ENCODE measurements at places on chromosomes 7 and 10.

DNA sequence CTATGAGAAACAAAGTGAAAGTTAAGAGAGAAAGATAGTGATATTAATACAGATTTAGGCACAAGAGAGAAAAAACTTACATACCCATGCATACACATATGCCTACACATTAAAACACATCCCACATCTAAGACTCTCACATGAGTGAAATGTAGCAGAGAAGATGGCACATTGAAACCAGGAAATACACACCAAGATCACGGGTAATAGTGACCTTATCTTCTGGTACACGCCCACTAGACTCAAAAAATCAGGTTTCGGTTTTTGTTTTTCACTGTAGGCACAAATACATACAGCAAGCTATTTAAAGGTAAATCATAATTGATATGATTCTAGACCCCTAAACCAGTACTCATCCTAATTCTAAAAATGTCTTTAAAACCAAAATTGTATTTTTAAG is 225.2 kb upstream of the TAC1 start:
- no peak for DNase-seq

GRCh38 chr7:139118234-139118804 is 8.8 kb upstream of the ZC3HAV1 start:
- DNase-seq, result no peak

- no peak for DNase-seq
Observed at GRCh38 chr10:62830679-62831078, 14.5 kb upstream of the EGR2 start.

DNA sequence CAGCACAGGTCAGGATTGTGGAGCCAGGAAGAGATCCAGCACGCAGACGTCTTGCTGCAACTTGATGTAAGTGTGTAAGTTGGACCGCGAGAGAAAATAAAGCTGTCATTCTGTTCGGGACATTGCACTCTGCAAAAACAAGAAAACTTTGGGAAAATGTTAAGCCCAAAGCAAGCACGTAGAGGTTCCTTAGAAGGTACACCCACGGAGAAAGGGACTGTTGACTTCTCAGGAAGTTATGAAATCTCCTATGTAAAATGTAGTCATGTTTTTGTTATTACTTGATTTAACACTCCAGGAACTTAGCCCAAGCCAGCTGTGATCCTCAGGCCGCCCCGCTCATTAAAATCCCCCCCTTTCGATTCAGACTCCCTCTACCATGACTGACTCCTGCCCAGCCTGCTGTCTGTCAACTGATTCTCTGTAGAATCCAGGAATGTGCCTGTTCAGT is 196.1 kb upstream of the TCF7L2 start:
- DNase-seq, result no peak

DNA sequence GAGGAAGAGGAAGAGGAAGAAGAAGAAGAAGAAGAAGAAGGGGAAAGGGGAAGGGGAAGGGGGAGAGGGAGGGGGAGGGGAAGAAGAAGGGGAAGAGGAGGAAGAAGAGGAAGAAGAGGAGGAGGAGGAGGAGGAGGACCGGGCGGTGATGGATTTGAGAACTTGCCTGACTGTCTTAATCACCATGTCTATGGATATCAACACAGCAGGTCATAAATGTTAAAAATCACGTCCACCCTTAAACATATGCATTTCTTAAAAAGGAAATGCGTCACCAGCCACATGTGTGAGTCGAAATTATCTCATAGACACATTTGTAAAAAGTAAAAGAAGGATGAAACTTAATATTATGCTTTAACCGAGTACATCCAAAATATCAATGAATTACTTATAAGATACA is 42.1 kb upstream of the INSIG1 start:
- DNase-seq, result no peak

GRCh38 chr10:112761256-112761655 is 188.8 kb upstream of the TCF7L2 start:
- DNase-seq, result no peak

DNA sequence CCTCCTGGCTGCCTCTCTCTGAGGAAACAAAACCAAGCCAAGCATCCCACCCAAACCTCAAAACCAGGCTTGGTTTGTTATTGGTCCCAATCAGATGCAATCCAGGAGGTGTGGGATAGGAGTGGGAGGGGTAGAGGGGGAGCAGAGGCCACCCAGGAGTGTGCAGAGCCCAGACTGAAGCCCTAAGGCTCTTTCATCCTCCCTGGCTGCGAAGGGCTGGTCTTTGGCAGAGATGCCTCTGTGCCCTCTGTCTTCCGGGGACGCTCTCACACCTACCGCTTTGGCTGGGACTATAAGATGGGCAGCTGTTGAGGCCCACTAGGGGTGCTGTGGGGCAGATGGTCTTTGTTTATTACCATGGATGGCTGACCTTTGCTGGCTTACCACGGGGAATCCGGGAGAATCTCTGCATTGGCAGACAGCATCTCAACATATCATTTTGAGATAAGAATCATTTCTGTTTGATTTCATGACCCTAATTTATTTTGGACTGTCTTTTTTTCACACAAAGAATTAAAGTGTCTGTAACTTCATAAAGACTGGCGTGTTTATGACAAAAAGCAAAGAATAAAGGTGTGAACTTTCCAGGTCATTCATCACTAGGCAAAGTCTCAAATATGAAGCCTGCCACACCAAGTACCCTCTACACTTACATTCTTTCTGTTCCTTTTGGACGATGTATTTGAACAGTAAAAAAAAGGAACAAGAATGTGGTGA is 6.5 kb upstream of the DENND2A start:
- DNase-seq, result no peak

DNA sequence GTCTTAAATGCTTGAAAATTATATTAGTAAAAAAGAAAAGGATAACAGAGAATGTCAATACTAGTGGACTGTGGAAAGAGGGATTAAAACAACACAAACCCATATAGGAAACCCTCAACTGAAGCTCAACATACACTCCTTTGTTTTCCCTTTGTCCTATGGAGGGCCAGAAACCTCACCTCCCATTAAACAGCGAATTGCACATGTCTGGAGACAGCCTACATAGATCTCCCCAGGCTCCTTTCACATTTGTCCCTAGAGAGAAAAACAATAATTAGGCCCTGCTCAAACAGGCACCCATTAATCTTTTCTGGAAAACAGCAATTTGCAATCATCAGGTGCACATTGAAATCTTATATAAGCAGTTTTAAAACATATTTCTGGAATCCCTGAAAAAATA is 87.6 kb upstream of the SEMA3D start:
- DNase-seq, result no peak

GRCh38 chr7:103964269-103964668 is 25.2 kb downstream of the RELN start:
- no peak for DNase-seq

DNA sequence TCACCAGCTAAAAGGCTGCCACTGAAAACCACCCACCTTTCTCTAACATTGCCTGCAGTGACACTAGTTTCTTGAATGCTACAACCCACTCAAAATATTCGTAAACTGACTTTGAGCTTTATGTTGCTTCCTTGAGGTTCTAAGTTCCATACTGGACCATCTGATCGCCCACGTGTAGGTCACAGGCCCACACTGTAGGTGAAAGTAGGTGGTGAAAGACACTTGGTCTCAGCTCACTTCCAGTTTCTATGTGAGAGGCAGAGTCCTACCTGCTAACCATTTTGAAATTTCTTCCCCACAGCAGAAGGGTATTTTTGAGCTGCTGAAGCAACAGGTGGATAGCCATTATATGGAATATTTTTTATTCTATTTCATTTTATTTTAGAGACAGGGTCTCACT is 97.3 kb downstream of the MYO3A start:
- no peak for DNase-seq

GRCh38 chr7:94562525-94562924 is 52.9 kb downstream of the CASD1 start:
- no peak for DNase-seq

DNA sequence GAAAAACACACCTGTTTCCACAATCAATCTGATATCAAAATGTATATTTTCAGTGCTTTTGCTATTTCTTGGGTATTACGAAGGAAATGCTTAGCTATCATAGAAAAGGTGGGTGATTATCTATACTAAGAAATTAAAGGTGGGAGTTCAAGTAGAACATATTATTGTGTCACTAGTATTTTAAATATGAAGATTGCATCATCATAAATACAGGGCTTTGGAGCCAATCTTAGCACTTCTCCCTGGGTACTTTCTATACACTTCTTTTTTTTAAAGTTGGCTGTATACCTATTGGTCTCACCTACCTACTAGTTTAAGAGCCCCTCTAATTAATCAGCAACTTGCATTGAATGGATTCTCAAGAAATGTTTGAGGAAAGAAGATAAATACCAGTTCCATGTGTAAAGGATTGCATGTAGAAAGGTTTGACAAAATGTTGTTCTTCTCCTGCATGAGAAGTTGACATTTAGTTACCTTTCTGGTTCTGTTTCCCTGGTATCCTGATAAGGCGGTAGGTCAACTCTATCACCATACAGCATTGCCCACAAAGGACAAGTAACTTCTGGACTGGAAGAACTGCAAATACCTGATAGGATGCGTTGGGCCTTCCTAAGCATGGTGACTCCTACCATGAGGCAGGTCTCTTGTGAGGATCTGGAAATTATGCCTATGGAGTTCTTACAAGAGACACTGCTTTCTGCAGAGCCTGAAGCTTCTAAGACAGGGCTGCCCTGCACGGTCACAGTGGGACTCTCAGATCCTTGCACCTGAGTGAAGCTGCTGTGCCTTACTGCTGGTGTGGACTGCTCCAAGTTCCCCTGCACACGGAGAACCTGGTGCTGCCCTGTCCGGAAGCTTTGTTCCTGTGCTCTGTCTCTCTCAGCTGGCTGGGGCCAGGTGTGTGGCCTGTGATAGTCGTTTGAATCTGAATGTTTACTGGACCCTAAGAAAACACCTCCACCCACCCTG is 32.1 kb upstream of the PDSS1 start:
- DNase-seq, result no peak

- no peak for DNase-seq
Observed at GRCh38 chr10:103445767-103446567, 6.2 kb downstream of the CALHM2 start.

GRCh38 chr10:95745501-95745900 is 10.5 kb upstream of the ENTPD1 start:
- no peak for DNase-seq

DNA sequence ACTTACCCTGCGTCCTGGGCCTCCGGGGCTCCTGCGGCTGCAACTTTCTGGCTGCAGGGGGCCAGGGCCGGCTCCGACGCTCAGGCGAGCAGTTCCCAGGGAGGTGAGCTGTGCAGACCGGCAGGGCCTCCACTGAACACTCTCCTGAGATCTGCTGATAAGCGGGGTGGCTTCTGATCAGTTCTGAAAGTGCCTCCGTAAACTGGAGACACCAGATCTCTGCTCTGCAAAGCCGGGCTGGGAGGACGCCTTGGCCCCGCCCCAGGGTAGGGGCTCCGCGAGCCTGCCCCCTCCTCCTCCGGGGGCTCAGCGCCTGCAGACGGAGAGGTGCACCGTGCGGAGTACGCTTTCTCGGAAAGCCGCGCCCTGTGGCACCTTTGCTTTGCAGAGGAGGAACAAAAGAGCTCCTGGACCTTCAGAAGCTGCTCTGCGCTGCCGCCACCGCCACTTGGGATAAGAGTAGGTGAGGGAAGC is 141.3 kb upstream of the VKORC1L1 start:
- DNase-seq, result no peak

- no peak for DNase-seq
Observed at GRCh38 chr10:85317827-85318226, 989.4 kb downstream of the CCSER2 start.

- DNase-seq, result no peak
Observed at GRCh38 chr7:32515890-32516550, 20.7 kb downstream of the AVL9 start.

DNA sequence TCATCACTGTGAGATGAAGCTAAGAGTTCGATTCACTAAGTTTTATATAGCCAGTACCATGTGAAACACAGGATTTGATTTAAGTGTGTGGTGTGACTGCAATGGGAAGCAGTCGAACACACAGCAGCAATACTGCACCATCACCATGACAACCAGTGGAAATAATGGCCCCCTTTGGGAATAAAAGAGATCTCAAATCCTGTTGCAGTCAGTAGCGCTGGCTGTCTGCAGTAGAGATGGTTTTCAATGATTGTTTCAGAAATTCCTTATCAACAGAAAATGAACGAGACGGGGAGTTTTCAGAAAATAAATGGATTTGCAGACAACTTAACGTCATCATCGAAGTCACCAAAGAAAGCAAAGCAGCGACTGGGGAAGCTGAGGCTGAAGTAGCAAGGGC is 91.0 kb downstream of the PTPRE start:
- DNase-seq, result no peak

DNA sequence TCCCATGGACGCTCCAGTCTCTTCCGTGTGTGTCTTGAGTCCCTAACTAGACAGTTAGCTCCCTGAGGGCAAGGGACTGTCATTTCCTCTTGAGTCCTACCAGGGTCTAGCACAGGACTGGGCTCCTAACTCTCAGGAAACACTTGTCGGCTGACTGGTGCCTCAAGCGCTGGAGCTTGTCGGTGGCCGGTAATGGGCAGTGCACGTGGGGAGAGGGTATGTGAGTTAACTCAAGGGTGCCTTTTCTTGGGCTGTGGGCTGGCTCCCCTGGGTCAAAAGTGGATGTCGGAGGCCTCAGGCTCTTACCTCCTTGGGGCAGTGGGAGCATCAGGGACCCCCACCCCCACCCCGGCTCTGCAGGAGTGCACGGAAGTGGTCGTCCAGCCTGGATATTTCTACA is 32.9 kb downstream of the ZNF775 start:
- DNase-seq, result no peak

GRCh38 chr7:132882714-132883428 is 199.0 kb downstream of the CHCHD3 start:
- no peak for DNase-seq

All from NCI-H2029 (cell line).